SIG-M5 (cell line): ENCODE measurements at places on chromosomes 16 and 17.

DNA sequence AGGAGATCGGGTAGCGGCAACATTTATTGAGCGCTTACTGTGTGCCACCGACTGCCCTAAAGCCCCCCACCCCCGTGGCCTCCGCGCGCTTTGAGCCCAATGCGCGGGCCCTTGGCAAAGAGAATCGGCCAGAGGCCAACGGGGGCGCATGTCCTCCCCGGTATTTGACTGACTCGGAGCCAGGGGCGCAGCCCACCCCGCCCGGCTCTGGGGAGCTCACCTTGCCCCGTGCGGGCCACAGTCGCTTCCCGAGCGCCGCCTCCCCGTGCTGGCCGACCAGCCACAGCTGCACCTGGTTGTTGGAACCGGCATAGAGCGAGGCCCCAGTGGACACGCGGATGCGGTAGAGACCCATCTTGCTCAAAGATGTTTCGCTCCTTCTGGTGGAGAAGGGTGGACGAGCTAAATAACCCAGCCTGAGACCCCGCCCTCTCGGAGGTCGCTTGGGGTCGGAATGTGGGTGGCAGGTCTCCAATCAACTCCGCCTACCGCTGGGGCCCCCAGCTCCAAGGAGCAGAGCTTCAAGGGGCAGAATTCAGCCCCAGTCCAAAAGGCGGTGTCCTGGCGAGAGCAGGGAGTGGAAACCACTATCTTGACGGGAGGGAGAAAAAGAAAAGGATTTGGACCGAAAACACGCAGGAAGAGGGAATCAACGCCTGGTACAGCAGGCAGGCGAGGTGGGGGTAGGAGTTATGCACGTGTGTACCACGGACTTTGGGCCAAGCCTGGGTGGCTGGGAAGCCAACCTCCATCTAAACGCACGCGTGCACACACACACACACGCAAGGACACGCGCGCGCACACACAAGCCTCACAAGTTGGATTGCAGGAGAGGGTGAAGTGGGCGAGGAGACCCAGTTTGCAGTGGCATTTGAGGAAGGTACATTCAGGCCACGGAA lies at the start of gene ALOX15:
ALOX15 (minus strand) TSS at position 382 of the 899 bp plus-strand sequence; CDS start at position 355, 27 bp downstream.
- no peak for DNase-seq

- DNase-seq: no peak
These were observed 96.4 kb upstream of the SHISA6 start for GRCh38 chr17:11144358-11145233.

DNA sequence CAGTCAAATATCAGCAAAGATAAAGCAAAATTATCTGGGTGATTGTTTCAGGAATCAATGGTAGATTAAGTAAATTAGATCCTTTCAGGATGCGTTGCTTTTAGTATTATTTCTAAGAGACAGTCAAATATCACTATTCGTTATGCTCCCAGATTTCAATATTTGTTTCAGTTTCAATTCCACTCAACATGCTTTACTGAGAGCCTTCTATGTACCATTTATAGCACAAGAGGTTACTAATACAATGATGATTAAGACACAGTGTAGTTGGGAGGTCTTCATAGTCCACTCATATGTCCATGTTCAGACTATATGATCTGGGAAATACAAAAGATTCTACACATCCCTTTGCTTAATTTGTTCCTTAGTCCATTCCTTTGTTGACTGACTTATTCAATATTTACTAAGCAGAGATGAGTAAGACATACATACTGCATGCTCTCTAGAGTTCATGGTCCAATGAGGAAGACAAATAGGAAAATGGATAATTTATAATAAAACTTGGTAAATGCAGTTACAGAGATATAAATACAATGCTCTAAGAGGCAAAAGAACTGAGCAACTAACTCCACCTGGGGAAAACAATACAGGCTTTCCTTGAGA lies 88.2 kb upstream of the NOG start:
- no peak for DNase-seq

DNA sequence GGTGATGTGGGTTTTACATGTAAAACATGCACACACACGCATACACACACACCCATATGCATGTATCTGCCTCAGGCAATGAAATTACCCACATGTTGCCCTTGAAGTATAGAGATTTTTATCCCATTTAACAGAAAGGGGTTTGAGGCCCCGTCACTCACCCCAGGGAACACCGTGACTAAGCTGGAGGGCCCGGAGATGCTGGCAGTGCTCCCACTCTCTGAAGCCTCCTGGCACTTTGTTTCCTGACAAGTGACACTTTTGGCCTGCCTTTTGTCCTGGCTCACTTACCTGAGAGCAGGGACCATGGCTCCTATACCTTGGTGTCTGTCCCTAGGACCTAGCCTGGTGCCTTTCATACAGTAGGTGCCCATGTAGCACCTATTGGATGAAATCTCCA lies 50.0 kb upstream of the TNRC6C start:
- no peak for DNase-seq

- DNase-seq: no peak
These were observed 30.3 kb downstream of the CACNA1H start for GRCh38 chr16:1182950-1183907.
